ENCODE measurements at places on chromosomes 5 and 9. TPM values are rescaled to one million over a fixed set of nuclear protein-coding genes. Genes with fewer than 3 reads are reported as not detected.

GRCh38 chr9:93268551-93269314 is 84.8 kb downstream of the WNK2 start:
- no peaks in the 10 kb centered on the region for H3K4me1 ChIP-seq
- no peaks in the 10 kb centered on the region for H3K36me3 ChIP-seq
- no peaks in the 10 kb centered on the region for H3K27me3 ChIP-seq
- DNase-seq = no peak
- no peak overlapping the region for H3K4me3 ChIP-seq
- H3K27ac ChIP-seq = no peak overlapping the region

GRCh38 chr9:136765041-136765440 is 723 bp upstream of the LCN15 start:
- no peak for DNase-seq
- H3K4me3 ChIP-seq = no peak overlapping the region
- H3K4me1 ChIP-seq = peaks cover 15% of the 10 kb centered on the region
- H3K36me3 ChIP-seq = no peaks in the 10 kb centered on the region
- H3K27me3 ChIP-seq = no peaks in the 10 kb centered on the region

PCDHB13 gene
- total RNA-seq = 2.5 TPM

DNA sequence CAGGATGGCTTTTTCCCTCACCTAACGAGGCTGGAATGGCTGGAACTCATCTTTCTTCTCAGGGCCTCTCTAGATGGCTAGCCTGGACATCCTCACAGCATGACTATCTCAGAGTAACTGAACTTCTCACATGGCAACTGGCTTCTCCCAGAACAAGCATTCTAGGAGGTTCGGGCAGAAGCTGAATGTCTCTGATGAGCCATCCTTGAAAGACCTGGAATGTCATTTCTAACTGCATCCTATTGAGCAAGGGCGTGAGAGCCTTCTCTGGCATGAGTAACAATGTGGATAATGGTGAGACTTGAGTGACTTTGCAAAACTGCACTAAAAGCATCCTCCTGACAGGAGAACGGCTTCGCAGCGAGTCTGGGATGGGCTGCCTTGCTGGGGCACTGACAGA is 487.7 kb downstream of the MAT2B start:
- no peaks in the 10 kb centered on the region for H3K27me3 ChIP-seq
- H3K36me3 ChIP-seq = no peaks in the 10 kb centered on the region
- H3K4me3 ChIP-seq = no peak overlapping the region
- no peak for DNase-seq
- H3K27ac ChIP-seq = no peak overlapping the region

MRRF gene
- 33.6 TPM for total RNA-seq
